Left lung (tissue), 14 donors: ENCODE measurements at places on chromosomes 5 and 9. TPM values are rescaled to one million over a fixed set of nuclear protein-coding genes. Genes with fewer than 3 reads are reported as not detected.

Gene COL5A1
- polyA plus RNA-seq, result 196 TPM

Gene SPINK13
- polyA plus RNA-seq, result 1.4 TPM

Gene SLC30A5
- 81.7 TPM for polyA plus RNA-seq

Gene PTGES
- polyA plus RNA-seq, result 6.1 TPM

Gene ENTREP1
- 42.4 TPM for polyA plus RNA-seq

Gene CDH12
- polyA plus RNA-seq, result 3.1 TPM

Gene SNCAIP
- 17.3 TPM for polyA plus RNA-seq

Gene PCDHGA5
- polyA plus RNA-seq, result 3.2 TPM
